ENCODE measurements at places on chromosomes 4 and X.

DNA sequence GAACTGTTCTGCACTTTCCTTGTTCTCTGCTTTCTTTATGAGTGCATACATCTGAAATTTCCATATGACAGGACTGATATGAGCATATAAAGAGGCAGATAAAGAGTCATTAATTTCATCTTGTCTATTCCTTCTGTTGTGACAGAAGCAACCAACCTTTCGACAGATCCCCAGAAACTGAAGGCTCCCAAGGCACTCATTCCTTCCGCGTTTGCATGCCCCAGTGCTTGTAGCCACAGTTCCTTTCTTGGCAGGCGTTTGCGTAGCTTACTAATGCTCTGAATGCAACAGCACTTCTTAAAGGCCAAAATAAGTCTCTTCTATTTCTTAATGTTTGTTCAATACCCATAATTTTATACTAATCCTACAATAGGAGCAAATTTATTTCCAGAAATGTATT lies 94.0 kb upstream of the TBL1X start:
- DNase-seq = no peak

DNA sequence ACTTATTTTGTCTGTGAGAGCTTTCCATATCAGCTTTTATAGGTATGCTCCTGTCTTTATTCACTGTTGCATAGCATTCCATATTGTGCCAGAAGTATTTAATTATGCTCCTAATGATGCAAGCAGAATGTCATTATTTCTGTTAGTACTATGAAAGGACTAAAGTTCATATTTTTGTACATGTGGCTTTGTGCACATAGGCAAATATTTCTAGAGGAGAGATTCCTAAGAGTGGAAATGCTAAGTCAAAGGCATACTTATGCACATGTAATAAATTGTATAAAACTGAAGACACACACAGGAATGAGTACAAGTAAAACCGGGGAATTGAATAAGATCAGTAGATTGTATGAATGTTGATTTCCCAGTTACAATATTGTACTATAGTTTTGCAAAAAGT lies 1.9 kb upstream of the ASB9 start:
- DNase-seq = no peak

GRCh38 chr4:125703443-125703842 lies 388.7 kb downstream of the FAT4 start:
- no peak for DNase-seq

- no peak for DNase-seq
These were observed 150.6 kb downstream of the CEP135 start for GRCh38 chr4:56099378-56099786.

DNA sequence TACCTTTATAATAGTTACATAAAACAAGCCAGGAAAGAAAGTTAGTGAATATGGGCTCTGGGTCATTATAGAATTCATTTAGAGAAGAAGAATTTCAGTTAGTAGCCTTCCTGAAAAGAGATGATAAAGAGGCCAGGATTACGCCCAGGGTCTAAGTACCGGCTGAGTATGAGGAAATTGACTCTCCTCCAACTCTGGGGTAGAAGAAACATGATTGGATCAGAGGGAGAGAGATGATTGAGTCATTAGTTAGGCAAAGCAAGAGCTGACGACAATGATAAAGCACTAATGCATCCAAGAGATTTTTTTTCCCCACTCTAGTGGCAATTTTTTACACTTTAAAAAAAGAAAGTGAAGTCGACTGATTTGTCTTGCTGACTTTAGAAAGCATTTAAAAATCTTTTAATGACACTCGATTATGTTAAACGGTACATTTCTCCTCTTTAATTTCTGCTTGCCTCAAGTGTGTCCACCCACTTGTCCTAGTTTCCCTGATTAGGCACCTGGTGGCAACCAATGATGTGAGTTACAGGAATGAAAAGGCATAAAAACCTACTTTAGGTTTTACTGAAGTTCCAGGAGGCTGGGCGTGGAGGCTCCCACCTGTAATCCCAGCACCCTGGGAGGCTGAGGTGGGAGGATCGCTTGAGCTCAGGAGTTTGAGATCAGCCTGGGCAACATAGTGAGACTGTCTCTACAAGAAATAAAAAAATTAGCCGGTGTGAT lies 37.3 kb upstream of the IGFBP7 start:
- no peak for DNase-seq

DNA sequence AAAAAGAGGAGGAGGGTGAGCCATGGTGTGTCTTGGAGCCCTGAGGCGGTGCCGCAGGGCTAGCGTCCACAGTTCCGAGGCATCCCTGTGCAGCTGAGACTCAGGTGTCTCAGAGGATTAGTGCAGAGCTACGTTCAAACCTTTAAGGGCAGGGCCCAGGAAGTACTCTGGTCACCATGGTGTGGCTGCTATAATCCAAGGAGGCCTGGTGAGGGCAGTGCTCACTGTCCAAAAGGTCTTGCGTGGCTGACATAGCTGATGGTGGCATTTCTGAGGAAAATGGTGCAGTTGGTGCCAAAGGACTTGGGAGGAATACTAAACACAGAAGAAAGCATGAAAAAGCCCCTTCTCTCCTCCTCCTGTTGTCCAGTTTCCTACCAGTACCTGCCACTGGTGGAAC lies 146.9 kb downstream of the DCHS2 start:
- DNase-seq = no peak

GRCh38 chr4:53476232-53477037 lies 99.0 kb downstream of the FIP1L1 start:
- no peak for DNase-seq

DNA sequence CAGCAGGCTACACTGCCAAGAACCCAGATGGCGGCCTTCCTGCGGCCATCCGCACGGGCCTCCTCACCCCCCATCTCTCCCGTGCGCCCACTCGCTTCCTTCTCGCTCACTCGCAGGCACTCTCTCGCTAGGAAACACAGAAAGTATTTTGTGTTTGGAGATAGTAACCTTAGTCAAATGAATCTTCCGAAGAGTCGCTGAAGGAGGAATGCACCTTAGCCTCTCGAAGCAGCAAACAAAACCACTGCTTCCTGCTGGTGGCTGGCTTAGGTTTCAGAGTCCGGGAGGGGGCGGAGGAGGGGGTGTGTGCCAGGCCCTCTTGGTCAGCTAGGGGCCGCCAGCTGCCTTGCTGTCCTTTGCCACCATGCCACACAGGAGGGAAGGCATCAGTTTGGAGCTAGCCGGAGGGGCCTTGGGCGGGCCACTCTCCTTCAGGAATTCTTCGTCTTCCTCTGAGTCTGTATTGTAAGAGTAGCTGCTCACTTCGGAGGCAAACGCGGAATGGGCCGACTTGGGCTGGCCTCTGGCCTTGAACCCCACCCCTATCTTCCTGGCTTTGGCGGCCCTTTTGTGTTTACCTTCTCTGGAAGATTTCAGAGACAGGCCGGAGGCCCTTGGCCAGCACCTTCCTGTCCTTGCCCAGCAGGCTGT lies 73.2 kb upstream of the UCP1 start:
- DNase-seq = no peak

GRCh38 chr4:93825551-93826216 lies 2.9 kb upstream of the ATOH1 start:
- DNase-seq = no peak

DNA sequence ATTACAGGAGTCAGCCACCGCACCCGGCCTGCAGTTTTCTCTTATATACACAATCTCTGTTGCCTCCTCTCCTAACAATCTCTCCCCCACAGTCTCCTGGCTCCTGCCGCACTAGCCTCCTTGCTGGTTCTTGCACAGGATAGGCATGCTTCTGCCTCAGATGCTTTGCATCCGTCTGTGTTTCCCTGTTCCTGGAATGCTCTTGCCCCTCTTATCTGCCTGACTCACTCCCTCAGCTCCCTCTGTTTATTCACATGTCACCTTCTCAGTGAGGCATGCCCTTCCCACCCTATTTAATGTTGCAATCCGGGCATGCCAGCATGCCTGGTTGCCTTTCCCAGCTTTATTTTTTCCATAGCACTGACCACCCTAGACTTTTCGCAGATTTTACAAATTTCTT lies 161.9 kb downstream of the PHF8 start:
- no peak for DNase-seq

DNA sequence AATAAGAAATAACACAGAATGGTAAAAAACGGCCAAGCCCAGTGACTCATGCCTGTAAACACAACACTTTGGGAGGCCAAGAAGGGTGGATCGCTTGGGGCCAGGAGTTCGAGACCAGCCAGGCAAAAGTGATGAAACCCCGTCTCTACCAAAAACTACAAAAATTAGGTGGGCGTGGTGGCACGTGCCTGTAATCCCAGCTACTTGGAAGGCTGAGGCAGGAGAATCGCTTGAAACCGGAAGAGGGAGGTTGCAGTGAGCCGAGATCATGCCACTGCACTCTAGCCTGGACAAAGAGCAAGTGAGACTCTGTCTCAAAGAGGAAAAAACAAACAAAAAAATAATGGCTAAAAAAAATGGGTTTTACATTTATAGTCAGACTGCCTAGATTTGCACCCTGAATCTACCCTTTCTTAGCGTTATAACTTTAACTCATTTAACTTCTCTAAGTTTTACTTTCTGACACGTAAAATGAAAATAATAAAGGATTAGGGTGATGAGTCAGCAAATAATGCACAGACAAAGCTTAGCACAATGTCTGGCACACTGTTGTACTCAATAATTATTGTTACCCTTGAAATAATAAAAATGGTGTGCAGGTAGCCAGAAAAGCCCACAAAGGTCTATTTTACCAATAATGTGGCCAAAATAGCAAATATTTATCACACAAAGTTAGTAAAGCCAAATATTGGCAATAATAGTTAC lies 55.0 kb downstream of the ATP11C start:
- DNase-seq = no peak

GRCh38 chr4:785332-786073 lies 40.4 kb downstream of the CPLX1 start:
- no peak for DNase-seq

DNA sequence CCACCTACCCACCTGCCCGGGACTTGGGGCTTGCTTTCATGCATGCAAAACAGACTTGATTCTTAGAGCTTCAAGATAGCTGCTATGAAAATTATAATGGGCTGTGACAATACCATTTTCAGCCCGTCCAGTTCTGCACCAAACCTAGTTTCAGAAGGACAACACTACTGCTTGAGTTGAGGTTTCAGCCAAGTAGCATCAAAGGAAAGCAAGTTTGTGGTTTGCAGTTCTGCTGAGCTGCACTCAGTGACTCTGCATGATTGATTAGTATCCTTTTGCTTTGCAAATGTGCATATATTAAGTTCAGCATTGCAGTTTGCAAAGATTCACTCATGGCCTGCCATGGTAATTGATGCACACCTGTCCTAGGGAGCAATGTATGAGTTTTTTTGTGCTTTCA lies 442.7 kb downstream of the RPA4 start:
- DNase-seq = no peak

DNA sequence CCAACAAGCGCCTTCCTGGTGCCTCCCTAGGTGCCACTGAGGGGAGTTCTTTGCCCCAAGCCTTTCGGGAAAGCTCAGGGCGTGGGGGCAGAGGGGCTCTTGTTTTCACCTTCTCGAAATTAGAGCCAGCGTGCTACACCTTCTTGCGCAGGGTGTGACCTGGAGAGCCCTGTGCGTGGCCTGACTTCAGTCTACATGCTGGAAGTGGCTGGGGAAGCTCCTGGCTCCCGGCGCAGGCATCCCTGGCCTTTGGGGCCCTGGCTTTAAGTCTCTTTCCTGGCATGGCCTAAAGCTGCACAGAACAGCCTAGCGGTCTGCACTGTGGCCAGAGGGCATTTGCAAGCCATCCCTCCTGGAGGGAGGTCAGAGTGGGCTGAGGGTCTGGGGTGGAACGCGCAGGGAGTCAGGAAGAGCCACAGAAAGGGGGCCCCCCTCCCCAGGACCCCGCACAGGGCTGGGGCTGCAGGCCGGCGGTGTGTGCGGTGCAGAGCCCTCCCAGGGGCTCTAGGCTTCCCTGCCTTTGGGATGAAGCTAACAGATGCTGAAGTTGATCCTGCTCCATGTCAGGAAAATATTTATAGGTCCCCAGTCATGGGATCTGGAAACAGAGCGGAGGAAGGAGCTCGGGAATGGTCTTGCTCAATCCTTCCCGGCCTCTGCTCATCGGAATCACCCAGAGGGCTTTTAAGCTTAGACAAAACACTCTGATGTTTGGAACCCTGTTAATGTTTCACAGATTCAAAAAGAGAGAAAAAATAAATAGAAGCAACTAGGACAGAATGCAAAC lies 781 bp upstream of the SPON2 start:
- no peak for DNase-seq

- DNase-seq = no peak
These were observed 581.1 kb downstream of the SPRY1 start for GRCh38 chr4:123977641-123978081.

DNA sequence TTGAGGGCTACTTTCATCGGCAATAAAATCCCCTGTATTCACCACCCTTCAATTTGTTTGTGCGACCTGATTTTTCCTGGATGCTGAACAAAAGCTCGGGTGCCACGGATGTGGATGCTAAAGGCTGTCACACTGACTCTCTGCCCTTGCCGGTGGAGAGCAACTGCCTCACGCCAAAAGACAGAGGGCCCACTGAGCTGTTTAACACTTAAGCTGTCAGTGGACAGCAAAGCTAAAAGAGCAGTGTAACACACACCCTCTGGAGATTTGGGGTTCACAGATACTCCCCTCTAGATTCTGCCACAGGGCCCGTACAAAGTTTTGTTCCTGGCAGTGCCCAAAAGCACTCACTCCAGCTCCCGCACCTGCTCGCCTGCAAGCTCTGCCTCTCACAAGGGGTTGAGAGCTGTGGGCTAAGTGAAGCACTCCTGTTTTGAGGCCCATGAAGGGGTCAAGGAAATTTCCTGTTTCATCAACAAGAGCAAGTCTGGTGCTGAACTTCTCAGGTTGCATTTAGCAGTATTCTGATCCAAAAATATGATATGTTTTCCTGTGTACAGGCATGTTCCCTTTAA lies 1571.9 kb downstream of the ADGRL3 start:
- no peak for DNase-seq

DNA sequence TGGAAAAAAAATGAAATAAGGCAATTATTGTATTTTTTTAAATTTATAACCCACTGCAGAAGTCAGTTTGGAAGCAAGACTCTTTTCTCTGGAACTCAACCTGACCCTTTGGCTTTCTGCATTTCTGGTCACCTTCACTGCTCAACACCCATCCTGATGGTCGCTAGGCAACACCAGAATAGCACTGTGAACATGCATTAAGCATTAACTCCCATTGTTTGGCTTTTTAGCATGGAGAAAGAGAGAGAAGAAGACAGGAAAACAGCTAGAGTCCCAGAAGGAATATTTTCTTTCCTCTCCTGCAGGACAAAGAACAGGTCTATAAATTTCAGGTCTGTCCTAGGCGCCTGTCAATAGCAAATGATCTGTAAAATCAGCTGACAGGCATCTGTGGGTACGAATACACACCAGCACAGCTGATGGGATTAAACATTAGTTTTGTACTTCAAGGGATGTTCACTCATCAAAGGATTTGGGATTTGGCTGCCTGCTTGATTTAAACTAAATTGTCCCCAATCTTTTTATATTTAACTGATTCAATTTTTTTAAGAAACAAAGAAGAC lies 137.2 kb upstream of the ETNPPL start:
- DNase-seq = no peak

DNA sequence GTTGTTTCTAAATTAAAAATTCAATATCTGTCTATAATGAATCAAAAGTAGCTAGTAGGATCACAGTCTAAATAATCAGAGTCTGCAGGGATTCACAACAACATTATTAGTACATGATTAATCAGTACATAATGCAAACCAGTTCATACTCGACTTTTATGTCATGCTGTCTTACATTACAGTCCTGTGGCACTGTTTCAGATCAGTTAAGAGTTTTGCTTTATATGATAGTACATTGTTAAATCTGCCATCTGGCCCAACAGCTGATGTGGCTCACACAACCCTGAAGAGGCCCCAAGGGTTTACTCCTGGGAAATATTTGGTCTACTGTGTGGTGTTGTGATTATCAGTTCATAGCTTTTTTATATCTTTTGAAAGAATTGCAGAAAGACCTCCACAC lies 247.1 kb upstream of the ETNPPL start:
- no peak for DNase-seq
